ENCODE measurements at places on chromosomes 2 and 18.
A peak's percentile ranks its signal among the peaks of the same experiment; 100 is the strongest.

GRCh38 chr2:36184848-36185247 is 170.7 kb upstream of the CRIM1 start:
- DNase-seq, result no peak

DNA sequence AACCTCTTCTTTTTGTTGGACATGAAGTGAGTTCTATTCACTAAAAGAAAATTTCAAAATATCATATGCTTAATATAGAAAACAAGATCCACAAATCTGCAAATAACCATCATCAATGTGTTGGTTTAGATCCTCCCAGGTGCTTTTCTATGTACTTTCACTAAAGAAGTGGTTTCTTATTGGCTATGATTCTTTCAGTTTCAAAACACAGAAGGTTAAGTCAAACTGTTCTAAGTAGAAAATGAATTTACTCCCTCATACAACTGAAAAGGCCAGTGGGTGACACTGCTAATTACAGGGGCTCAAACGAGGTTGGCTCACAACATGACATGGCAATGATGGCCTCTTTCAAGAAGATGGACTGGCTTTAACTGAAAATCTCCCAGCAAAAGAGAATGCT is 111.7 kb downstream of the GALR1 start:
- no peak for DNase-seq

- DNase-seq, result no peak
Measured at GRCh38 chr2:143237146-143237777, 108.0 kb downstream of the ARHGAP15 start.

DNA sequence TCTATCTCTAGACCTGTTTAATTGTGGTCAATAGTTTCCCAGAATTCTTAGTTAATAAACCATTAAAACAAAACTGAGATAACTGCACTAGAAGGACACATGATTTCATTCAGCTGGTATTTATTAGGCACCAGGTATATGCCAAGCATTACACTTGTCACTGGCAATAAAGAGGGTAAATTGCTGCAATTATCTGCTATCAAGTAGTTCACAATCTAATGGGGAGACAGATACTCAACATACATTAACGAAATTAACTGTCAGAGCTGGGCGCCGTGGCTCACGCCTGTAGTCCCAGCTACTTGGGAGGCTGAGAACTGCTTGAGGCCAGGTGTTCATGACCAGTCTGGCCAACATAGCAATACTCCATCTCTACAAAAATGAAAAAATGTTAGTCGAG is 71.7 kb upstream of the WIPF1 start:
- DNase-seq, result no peak

- DNase-seq, result peak; percentile 70
Measured at GRCh38 chr18:10213526-10213925, 240.9 kb upstream of the APCDD1 start.

- no peak for DNase-seq
Measured at GRCh38 chr2:142321706-142322280, 191.0 kb upstream of the LRP1B start.

- no peak for DNase-seq
Measured at GRCh38 chr2:34875091-34875745, 1276.1 kb upstream of the FAM98A start.

DNA sequence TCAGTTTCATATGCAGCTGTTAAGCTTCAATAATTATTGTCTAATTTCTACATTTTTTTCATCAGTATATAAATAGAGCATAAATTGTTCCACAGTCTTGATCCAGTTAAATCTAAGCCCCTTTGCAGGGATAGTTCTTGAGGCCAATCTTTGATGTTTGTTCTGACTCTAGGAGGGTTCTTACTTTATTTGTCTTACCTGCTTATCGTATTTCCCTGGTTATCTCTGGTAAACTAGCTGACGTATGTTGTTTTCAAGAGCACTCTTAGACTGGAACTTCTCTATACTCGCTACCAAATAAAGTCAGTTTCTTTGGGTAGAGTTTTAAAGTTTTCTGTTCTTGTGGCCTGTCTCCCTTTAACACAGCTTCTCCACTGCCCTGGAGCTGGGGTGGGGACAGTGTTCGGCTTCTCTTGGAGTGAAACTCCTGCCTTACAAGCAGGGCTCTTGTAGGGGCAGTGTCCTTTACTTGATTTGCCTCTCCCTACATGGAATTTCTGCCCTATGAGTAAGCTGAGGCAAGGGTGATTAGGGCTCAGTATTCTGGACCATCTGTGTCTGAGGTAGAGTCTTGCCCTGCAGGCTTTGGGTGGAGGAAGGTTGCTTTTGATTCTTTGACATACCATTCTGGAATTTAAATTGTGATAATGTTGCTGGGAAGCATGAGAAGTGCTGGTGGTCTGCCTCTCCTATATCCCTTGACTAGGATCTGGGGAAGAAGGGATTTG is 90.3 kb downstream of the PTPN4 start:
- DNase-seq, result no peak

All from NCI-H510A treated with DMSO at 0.1 percent for 48 hours (cell line).